ENCODE measurements at places on chromosomes 5 and 9. TPM values are rescaled to one million over a fixed set of nuclear protein-coding genes. Genes with fewer than 3 reads are reported as not detected.

DNA sequence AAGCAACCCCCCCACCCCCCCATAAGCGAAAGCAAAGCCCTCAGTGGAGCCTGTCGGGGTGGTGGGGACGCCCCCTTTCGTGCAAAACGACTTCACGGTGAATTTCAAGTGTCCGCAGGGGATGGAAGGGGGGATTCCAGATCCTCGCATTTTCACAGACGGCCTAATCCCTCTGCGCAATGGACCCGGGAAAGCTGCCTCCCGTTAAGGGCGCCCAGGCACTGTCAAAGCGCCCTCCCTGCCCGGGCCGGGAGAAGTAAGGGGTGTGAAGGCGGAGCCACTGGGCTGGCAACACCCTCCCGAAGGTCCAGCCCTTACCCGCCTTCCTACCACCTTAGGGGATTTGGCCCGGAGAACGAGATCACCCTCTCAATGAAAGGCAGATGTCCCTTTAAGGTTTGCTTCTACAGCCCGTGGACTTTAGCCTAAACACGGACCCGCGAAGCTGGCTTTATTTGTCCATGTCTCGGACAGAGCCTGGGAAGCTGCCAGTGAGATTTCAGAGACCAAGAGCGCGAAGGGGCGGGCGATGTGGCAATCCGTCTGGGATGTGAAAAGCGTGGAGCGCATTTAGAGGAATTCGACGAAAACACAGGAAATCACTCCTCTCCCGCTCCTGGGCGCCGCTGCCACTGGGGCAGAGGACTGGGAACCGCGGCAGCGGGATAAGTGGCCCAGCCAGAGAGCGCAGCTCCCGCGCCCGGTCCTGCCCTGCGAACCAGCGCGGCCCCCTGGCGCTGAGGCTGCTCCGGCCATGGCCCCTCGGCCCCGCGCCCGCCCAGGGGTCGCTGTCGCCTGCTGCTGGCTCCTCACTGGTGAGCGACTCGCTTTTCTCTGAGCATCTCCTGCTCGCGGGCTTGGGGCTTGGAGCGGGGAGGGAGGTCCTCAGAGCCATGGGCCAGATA is at the start of the genes ITGA1 and PELO:
ITGA1 (plus strand) TSS at position 317 of the 905 bp plus-strand sequence; CDS start at position 755, 438 bp downstream.
PELO (plus strand) TSS at position 317 of the 905 bp plus-strand sequence. CDS start 12,479 bp downstream, outside the sequence.
- DNase-seq: peak; percentile 35

DNA sequence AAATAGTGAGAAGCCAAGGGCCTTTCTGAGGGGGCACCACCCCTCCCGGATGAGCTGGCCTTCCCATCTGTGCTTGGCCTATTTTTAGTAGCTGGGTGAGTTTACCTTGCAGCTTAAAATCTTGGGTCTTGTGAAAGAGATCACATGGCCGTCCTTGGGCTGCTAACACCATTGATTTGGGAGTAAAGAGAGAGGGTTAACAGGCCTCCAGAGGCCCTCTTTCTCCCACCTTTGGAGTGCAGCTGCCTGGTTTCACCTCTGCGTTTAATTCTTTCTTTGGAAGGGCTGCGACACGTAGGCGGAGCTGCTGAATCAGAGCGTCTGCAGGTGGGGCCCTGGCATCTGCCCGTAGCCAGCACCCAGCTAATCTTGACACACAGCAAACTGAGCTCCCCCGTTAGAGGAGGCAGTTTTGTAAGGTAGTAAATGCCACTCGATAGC is 12.8 kb downstream of the OLFM1 start:
- DNase-seq: no peak

GRCh38 chr9:124290743-124291554 is 33.2 kb downstream of the NEK6 start:
- no peak for DNase-seq

- DNase-seq: peak; percentile 84
Observed at GRCh38 chr5:134100283-134101091, 14.0 kb upstream of the TCF7 start.

The OR1J2 gene
- total RNA-seq: not detected

The VAV2 gene
- 6.2 TPM for total RNA-seq

The HTR1A gene
- total RNA-seq: not detected
